ENCODE measurements at places on chromosomes 2 and 18.

GRCh38 chr18:23689031-23689615 is at the start of gene LAMA3:
LAMA3 (plus strand) TSS chr18:23689453; CDS start chr18:23689684, 231 bp downstream.
- no peak for DNase-seq

DNA sequence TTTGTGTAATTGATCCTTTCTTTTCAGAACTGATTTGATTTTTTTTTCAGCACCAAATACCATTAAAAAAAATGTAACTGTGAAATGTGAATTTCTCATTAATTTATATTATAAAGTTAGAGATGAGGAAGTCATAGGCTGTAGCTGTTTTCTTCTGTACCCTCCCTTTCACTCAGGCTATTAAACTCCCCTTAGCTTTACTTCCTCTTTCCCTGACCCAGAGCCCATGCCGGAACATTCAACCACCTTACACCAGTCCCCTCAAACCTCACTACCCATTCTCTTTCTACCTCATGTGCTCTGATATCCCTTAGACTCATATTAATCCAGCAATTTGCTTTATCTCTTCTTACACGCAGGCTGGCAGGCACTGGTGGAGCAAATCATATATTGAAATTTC is 12.4 kb downstream of the GALNT5 start:
- DNase-seq: no peak

GRCh38 chr2:97995026-97995733 is 568 bp downstream of the TMEM131 start:
- no peak for DNase-seq

GRCh38 chr2:122471753-122472152 is 716.3 kb downstream of the TSN start:
- DNase-seq: no peak

GRCh38 chr2:233489666-233490065 is 76.9 kb downstream of the USP40 start:
- DNase-seq: no peak

DNA sequence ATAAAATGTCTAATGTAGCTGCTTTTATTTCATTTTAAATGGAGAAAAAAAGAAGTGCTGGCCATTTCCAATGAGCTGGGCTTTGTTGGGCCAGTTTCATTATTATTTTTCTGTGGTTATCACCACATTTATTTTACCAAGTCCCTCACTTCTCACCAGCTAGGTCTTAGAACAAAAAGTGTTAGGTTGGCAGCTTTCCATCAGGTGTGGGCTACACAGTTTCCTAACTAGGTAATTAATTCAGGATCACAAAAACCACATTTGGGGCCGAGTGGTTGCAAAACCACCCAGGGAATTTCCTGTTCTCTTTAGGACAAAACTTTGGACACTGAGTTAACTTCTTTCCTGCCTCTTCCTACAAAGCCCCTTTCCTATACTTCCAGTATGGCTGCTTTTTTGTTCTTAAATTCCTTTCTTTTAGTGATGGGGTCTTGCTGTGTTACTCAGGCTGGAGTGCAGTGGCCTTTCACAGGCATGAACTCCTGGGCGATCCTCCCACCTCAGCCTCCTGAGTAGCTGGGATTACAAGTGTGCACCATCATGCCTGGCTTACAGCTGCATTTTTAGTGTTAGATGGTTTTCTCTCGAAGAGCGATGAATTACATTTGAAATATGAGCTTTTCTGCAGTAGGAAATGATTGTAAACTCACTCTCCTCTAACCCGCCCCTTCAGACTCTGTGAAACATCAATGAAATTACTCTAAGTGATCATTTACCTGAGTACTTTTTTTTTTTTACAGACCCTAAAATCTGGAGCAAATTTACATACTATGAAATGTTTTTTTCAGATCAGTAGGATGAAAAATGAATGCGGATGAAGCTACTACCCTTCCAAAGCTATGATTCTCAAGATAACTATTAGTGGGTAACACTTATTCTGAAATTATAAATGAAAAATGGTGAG is 2.6 kb upstream of the ZFP36L2 start:
- DNase-seq: no peak

GRCh38 chr2:37868866-37869265 is 56.2 kb upstream of the RMDN2 start:
- DNase-seq: no peak

GRCh38 chr2:176175709-176176607 is 12.5 kb upstream of the HOXD1 start:
- no peak for DNase-seq

All from stimulated activated CD4-positive, alpha-beta T cell treated with anti-CD3 and anti-CD28 coated beads, Interleukin-1b, Interleukin-23, amount 100 ng/mL, for 1 hour (primary cell).